ENCODE measurements at places on chromosomes 11 and 22.
A peak's percentile ranks its signal among the peaks of the same experiment; 100 is the strongest.

GRCh38 chr11:118783724-118784495 is 7.1 kb downstream of the DDX6 start:
- DNase-seq = no peak

GRCh38 chr11:102868339-102868738 is 6.4 kb downstream of the MMP12 start:
- peak; percentile 75 for DNase-seq

GRCh38 chr11:70899616-70900015 is 352.8 kb downstream of the SHANK2 start:
- no peak for DNase-seq

GRCh38 chr11:81874635-81875034 is 859.0 kb downstream of the FAM181B start:
- DNase-seq = no peak

- no peak for DNase-seq
Observed at GRCh38 chr11:59008947-59009346, 69.7 kb downstream of the GLYATL1 start.

GRCh38 chr11:76090174-76090573 is 116.1 kb downstream of the WNT11 start:
- no peak for DNase-seq

- DNase-seq = no peak
Observed at GRCh38 chr22:33842006-33842354, 78.3 kb downstream of the LARGE1 start.

GRCh38 chr22:40635940-40636379 is 559 bp downstream of the MRTFA start:
- DNase-seq = no peak

DNA sequence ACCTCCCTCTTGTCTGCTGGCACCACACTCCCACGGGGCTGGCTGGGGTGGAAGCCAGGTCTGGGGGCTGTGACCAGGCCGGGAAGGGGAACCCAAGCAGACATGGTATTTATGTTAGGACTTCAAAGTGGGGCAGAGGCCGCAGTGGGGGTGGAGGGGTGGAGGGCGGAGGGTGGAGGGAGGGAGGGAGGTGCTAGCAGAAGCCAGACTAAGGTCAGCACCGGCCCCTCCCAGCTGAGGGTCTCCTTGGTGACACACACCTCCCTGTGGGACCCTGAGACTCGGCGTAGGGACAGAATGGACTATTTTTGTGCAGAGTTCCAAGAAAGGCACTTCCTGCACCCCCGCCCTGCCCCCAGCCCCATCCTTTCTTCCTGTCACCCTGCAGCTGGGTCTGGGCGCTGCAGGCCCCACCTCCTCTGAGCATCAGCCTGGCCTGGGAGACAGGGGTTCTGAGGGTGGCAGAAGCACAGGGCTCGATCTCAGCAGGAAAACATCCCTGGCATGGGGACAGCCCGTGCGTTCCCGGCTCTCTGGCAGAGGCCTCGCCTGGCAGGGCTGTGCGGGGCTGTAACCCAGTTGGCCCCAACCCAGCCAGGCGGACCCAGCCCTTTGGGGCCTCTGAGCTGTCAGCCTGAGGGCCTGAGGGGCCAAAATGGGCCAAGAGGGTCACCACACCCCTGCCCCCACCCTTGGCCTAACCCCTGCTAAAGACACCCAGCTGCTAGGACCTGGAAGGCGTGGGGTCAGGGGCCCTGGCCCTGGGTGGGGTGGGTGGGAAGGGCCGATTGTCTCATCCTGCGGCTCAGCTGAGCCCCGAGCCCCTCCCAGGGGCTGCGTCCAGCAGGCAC is 9.6 kb upstream of the CD248 start:
- DNase-seq = no peak

DNA sequence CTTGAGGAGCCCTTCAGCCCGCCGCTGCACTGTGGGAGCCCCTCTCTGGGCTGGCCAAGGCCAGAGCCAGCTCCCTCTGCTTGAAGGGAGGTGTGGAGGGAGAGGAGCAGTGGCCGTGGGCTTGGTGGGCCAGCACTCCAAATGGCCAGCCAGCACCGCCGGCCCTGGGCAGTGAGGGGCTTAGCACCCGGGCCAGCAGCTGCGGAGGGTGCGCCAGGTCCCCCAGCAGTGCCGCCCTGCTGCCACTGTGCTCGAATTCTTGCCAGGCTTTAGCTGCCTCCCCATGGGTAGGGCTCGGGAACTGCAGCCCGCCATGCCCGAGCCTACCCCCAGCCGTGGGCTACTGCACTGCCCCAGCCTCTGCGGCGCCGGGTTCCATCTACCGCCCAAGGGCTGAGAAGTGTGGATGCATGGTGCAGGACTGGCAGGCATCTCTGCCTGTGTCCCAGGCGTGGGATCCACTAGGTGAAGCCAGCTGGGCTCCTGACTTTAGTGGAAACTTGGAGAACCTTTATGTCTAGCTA is 82.7 kb downstream of the KCNA4 start:
- DNase-seq = no peak

GRCh38 chr11:7467652-7468051 is 17.7 kb upstream of the OLFML1 start:
- no peak for DNase-seq

- DNase-seq = no peak
Observed at GRCh38 chr11:117201658-117202305, 2.6 kb downstream of the TAGLN start.

- DNase-seq = no peak
Observed at GRCh38 chr11:80024119-80024518, 583.3 kb upstream of the TENM4 start.

- DNase-seq = no peak
Observed at GRCh38 chr22:17746916-17747315, 27.4 kb downstream of the BID start.

GRCh38 chr11:6307876-6308275 is 12.4 kb downstream of the CAVIN3 start:
- no peak for DNase-seq

DNA sequence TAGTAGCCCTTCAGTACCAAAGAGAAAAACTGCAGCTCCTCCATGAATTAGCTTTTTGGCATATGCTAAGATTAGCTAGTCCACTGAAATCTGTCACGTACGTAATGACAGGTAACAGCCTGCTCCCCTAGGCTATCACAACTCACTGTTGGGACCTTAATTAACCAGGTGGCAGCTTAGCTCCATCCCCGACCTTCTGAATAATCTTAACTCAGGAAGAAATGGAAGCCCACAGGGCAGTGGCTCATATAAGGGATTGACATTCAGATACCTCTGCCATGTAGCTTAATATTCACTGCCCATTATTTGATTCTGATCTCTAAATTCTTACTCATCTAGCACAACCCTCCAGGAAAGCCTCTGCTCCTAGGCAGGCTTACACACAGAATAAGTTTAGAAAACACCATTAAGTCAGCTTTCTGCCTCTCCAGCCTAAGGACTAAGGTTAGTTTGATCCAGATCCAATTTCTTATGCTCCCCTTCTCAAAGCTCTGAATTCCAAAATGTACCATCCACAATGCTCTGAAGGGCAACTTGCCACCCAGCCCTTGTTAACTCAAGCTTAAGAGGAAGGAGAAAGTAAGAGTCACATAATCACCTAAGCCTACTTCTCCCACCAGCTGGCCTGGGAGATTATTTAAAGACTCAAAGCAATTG is 5.0 kb downstream of the HSPA8 start:
- no peak for DNase-seq

DNA sequence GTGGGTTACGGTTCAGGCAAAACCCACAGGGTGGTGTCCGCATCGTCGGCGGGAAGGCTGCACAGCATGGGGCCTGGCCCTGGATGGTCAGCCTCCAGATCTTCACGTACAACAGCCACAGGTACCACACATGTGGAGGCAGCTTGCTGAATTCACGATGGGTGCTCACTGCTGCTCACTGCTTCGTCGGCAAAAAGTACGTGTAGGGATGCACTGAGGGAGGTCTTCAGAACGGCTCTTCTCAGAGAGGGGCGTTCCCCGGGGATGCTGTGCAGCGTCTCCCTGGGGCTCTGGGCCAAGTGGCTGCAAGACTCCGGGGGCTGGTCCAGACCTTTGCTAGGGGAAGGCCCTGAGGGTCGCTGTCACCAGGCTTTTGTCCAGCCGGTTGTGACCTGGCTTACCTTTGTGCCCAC is 1.3 kb downstream of the ACR start:
- no peak for DNase-seq

DNA sequence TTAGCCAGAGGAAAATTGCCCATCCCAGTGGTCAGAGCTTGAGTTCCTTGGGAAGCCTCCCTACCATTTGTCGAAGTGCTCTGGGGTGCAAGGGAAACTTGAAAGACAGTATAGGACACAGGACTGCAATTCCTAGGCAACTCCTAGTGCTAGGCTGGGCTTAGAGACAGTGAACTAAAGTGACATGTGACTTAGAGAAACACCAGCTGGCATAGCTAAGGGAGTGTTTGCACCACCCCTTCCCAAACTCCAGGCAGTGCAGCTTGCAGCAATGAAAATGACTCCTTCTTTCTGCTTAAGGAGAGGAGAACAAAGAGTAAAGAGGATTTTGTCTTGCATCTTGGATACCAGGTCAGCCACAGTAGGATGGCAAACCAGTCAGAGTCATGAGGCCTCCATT is 388.0 kb downstream of the DYNC2H1 start:
- DNase-seq = no peak

- peak; percentile 49 for DNase-seq
Observed at GRCh38 chr11:45102810-45103621, 43.4 kb upstream of the PRDM11 start.

GRCh38 chr11:34335331-34335730 is 22.5 kb downstream of the ABTB2 start:
- DNase-seq = no peak

- no peak for DNase-seq
Observed at GRCh38 chr11:24406980-24407379, 89.9 kb upstream of the LUZP2 start.

GRCh38 chr22:25883482-25884033 is 141.6 kb downstream of the MYO18B start:
- DNase-seq = no peak

DNA sequence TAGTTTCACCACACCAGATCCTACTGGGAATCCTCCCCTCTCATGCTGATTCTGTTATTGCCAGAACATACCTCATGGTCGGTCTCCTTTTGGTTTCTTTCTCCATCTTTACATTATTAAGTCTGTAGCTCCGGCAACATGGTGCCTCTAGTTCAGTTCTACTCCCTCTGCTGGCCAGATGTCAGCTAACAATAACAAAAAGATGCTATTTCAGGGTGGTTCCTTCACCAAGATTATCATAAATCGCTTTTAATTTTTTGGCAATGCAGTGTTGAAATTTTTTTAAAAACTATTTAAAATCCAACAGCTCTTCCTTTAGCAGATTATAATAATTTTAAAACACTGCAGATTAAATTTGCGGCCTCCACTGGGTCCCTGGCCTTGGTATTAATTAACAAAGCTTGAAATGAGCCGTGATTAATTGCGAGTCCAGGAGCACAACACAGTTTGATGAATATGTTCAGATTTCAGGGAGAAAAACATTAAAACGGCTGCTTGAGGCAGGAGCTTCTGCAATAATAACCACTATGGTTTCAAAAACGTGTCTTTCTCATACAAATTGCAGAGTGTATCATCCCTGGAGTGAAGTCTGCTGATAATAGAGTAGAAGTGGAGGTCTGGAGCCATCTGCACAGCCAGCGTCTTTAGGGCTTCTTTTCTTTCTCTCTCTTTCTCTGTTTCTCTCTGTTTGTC is 492.9 kb upstream of the KIRREL3 start:
- no peak for DNase-seq

- DNase-seq = no peak
Observed at GRCh38 chr11:73528013-73528412, 69.9 kb downstream of the FAM168A start.

DNA sequence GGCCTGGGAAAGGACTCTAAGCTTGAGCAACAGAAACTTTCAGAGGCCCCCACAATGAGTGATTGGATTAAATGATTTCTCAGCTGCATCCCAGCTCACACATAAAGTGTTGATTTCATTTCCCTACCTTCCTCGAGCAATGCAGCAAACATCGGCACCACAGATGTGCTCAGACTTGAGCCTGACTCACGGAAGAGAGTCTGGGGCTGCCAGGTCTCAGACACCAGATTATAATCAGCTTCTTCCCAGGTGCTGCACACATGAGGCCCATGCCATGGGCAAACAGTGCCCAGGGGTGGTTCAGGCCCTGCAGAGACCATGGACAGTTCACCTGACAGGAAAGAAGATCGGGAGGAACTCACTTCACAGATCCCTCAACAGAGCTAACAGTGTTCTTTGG is 226.6 kb upstream of the TENM4 start:
- no peak for DNase-seq

GRCh38 chr11:47946682-47947559 is 33.4 kb upstream of the PTPRJ start:
- peak; percentile 80 for DNase-seq

DNA sequence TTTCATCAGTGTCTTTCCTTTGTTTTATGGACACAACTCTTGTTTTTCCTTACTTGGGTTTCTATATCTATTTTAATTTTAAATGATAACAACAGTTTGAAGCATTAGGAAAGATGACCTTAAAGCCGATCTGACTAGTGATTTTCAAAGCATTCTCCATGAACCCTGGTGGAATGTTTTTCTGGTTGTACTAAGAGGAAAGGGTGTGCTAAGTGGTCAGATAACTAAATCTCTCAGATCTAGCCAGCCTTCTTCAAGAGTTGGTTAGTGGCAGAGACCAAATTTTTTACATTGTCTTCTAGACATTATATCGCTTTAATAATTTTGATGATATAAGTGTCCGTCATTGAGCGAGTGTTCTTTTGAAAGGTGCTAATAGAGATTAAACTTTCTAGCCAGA is 134.4 kb downstream of the METTL15 start:
- DNase-seq = no peak

GRCh38 chr11:79039122-79039521 is 401.7 kb downstream of the TENM4 start:
- no peak for DNase-seq

GRCh38 chr11:128036556-128037093 is 550.7 kb downstream of the ETS1 start:
- no peak for DNase-seq

GRCh38 chr11:70823771-70824170 is 425.4 kb downstream of the CTTN start:
- DNase-seq = no peak

DNA sequence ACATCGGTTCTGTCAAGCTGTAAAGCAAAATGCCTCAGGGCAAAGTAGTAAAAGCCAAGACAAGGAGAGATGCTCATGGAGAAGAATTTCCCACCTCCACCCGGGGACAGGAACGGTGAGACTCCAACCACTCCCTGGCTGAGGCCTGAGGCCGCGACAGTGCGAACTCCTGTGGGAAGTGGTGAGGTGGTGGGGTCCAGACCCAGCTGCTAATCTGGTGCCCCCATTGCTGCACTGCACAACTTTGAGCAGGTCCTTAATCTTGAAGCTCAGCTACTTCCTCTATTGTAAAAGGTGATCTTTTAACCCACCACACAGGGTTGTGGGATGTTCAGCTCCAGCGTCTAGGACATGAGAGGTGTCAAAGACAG is 83.9 kb downstream of the ZC3H12C start:
- no peak for DNase-seq

GRCh38 chr11:114060392-114061047 is 1.0 kb downstream of the ZBTB16 start:
- DNase-seq = no peak
